D341Med (cell line): ENCODE measurements at places on chromosomes 4 and X.

DNA sequence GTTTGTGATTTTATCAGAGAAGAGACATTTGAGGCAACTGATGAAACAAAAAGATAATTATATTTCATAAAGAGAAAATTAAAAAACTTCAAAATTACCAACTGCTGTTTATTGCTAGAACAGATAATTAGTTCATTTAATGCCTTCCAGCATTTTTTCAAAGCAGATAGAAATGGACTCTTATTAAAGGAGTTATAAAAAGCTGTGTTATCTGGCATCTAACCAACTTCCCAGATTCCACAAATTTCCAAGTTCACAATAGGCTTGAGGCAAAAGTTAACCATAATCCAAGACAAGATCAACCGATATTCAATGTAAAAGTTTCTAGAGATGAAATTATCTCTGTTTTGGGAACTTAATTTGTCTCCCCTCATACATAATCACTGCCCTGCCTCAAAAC lies 152.4 kb downstream of the TSPAN5 start:
- DNase-seq, result no peak

DNA sequence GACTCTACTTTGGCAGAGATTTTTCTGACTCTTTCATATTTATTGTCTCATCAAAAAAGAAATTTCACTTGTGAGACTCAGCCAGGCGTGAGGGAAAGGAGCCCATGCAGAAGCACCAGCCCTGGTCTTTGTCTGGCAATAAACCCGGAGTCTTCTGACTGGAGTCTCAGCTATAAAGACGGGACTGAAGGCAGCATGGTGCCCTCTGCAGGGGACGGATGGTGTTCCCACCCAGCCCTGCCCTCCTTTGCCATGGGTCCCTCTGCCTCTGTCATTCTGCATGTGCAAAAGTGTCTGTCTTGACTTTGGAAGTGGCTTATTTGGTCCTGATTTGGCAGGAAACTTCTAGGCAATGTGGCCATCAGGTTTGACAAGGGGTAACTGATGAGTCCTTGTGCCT lies 14.2 kb downstream of the ZNF185 start:
- DNase-seq, result no peak

- DNase-seq, result no peak
Measured at GRCh38 chrX:8851231-8851886, 50.2 kb upstream of the FAM9A start.

GRCh38 chrX:67353651-67354370 lies 190.0 kb upstream of the AR start:
- DNase-seq, result no peak

GRCh38 chr4:48195374-48195773 lies 61.3 kb upstream of the TXK start:
- no peak for DNase-seq

GRCh38 chr4:186298031-186298647 lies 32.1 kb downstream of the F11 start:
- peak; percentile 41 for DNase-seq

DNA sequence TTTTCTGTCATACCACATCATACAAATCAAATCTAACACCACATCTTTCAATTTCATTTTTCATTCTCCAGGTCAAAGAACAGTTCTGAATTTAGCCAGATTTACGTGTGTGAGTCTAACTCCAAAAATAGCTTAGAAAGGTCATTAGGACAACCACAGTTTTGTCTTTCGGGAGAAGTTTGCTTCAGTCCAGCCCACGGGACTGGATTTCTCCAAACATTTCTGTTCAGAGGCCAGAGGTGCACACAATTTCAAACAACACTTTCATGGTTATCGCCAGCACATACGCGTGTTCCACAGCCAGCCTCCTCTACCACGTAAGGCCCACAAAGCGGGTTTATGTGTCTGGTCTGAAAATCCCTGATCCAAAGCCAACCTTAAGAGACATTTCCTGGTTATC lies 65.9 kb downstream of the VEGFC start:
- DNase-seq, result no peak

- DNase-seq, result no peak
Measured at GRCh38 chr4:66555301-66555700, 885.0 kb upstream of the EPHA5 start.

DNA sequence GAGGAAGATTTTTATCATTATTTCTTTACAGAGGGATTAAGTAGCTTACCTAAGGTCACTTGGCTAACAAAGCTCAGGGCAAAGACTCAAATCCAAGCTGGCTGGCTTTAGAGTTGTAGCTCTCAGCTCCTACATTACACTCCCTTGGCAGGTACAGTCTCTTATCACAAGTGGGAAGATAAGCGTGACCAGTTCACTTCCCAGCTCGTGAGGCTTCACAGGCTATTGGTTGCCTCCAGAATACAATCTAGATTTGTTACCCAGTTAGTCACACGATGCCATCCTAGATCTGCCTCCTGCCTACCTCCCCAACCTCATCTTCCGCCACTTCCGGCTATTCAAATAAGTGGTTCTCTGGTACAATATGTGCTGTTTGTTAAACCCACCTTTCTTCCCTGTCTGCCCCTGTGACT lies 3.7 kb downstream of the MMRN1 start:
- DNase-seq, result no peak

- DNase-seq, result no peak
Measured at GRCh38 chr4:151905197-151905596, 144.4 kb upstream of the GATB start.

- peak; percentile 75 for DNase-seq
Measured at GRCh38 chr4:90127706-90128345, 632 bp downstream of the CCSER1 start.

GRCh38 chr4:32560306-32560705 lies 1840.1 kb downstream of the PCDH7 start:
- DNase-seq, result no peak

- no peak for DNase-seq
Measured at GRCh38 chr4:160877087-160877790, 1286.6 kb downstream of the FSTL5 start.

DNA sequence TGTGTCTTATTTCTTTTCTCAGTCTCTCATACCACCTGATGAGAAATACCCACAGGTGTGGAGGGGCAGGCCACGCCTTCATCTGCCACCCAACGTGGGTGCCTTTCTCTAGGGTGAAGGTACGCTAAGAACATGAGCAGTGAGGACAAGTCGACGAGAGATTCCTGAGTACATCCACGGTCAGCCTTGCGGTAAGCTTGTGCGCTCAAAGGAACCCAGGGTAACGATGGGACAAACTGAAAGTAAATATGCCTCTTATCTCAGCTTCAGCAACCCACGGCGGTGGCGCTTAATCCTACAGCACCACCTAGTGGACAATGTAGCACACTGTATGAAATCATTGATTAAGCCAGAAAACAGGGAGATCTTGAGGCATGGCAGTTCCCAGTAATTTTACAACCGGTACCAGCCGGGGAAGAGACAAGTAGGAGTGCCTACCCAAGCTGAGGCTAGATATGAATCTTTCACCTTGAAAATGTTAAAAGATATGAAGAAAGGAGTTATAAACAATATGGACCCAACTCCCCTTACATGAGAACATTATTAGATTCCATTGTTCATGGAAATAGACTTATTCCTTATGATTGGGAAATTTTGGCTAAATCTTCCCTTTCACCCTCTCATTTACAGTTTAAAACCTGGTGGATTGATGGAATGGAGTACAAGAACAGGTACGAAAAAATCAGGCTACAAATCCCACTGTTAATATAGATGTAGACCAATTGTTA lies 63.0 kb downstream of the ZNF732 start:
- peak; percentile 70 for DNase-seq

GRCh38 chr4:89715631-89716030 lies 121.3 kb downstream of the SNCA start:
- DNase-seq, result no peak

- no peak for DNase-seq
Measured at GRCh38 chrX:76434103-76434741, 6.7 kb downstream of the MAGEE1 start.

GRCh38 chr4:85779165-85779564 lies 304.2 kb downstream of the ARHGAP24 start:
- DNase-seq, result no peak

- no peak for DNase-seq
Measured at GRCh38 chr4:38717604-38718003, 53.6 kb downstream of the KLF3 start.

- no peak for DNase-seq
Measured at GRCh38 chr4:78691971-78692821, 84.0 kb upstream of the BMP2K start.

DNA sequence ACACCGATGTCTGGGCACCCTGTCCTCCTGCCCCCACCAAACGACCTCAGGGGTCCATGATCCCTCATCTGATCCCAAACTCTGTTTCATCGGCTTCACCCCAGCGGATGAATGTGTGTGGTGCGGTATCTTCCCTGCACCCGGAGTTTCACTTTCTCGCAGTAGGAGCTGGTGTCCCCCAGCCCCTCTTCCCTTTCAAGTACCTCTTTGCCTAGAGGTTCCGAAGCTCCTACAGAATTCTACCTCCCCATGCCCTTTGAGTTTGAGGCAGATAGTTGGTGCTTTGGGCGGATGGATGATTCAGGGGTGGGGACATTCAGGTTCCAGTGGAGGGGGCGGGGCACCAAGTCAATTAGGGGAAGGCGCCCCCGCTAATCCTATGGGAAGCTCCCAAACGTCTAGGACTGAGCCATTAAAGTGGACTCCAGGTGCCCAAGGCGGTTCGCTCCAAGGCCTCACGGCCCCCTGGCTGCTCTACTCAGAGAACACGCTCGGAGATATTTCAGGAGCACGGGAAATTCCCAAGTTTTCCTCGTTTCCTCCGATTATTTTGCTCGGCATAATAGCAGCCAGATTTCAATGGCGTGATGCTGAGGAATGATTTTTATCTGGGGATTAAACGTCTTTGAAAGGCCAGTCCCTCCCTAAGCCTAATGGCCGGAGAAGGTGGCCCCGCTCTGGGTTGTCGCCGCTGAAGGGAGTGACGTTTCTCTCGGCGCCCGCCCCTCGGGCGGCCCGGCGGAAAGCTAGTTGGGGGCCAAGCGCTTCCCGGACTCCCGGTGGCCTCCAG lies 1.3 kb downstream of the MSX1 start:
- DNase-seq, result no peak
